ENCODE measurements at places on chromosomes 3 and 15.
A peak's percentile ranks its signal among the peaks of the same experiment; 100 is the strongest.

DNA sequence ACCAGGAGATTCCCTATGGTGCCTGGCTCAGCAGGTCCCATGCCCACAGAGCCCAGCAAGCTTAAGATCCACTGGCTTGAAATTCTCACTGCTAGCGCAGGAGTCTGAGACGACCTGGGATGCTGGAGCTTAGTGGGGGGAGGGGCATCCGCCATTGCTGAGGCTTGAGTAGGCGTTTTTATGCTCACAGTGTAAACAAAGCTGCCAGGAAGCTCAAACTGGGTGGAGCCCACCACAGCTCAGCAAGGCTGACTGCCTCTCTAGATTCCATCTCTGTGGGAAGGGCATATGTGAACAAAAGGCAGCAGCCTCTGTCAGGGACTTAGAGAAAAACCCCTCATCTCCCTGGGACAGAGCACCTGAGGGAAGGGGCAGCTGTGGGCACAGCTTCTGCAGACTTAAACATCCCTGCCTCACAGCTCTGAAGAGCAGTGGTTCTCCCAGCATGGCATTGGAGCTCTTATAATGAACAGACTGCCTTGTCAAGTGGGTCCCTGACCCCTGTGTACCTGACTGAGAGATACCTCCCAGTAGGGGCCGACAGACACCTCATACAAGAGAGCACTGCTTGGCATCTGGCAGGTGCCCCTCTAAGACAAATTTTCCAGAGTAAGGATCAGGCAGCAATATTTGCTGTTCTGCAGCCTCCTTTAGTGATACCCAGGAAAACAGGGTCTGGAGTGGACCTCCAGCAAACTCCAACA is 231.5 kb upstream of the SETMAR start:
- no peak overlapping the region for H3K4me3 ChIP-seq
- H3K4me1 ChIP-seq, result no peaks in the 10 kb centered on the region
- ATAC-seq, result no peak

DNA sequence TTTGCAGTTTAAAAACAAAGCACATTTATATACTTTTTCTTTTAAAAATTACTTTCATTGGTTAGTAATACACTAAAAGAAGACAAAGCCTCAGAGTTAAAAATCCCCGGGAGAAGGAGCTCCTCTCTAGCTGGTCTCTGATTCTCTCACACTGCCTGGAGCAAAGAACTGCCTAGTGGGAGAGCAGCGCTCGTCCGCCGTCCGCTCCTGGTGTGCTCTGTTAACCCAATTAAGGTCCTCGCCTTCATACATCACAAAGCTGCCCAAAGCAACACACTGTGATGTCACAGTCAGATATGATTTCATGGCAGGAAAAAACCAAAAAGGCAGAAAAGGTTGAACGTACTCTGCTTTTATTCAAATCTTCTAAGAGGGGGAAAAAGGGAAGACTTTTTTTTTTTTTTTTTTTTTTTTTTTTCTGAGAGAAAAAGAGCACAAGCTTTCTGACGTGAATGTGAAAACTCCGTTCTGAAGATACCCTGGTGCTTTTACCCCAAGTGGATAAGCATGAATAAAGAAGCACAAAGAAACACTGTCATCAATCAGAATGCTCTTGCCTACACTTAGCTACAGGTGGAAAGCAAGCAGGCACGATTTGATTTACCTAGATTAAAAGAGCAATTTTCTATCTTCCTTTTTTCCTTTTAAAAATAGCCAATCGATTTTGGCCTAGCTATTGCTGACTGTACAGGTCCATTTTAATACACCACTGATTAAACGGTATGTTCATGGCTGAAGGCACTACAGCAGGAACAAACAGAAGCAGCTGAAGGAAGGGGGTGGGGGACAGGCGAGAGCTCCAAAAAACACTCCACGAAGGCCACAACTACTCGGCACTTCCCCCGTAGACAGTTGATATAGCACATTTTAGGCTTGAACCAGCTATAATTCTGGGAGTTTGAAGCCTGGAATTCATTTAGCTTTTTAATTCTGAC is 115.2 kb downstream of the TIGIT start:
- no peaks in the 10 kb centered on the region for H3K36me3 ChIP-seq
- H3K27me3 ChIP-seq, result no peaks in the 10 kb centered on the region
- ATAC-seq, result no peak

DNA sequence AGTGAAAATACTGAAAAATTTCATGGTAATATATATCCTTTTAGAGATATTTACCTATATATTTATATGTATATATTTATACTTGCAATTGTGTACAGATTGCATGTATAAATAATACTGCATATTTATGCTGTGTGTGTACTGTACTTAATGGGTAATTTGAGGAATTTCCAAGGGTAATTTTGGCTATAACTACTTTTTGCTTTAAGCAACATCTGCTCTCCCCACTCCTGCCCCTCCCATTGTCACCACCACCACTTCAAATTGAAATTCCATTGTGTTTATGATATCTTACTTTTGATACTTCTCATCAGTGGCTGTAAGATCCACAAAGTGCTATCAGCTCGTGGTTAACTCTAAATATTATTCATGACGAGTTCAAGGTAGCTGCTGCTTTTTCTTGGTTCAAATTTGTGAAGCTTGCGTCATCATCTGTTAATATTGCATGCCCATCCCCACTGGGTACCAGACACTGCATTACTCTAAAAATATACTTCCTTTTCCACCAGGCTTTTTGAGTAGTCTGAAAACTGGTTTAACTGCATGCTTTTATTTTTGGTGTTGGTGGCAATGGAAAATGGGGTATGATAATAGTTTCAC is 91.7 kb upstream of the MITF start:
- peaks cover 5% of the 10 kb centered on the region for H3K27me3 ChIP-seq
- H3K4me3 ChIP-seq, result no peak overlapping the region
- ATAC-seq, result no peak
- no peaks in the 10 kb centered on the region for H3K4me1 ChIP-seq

DNA sequence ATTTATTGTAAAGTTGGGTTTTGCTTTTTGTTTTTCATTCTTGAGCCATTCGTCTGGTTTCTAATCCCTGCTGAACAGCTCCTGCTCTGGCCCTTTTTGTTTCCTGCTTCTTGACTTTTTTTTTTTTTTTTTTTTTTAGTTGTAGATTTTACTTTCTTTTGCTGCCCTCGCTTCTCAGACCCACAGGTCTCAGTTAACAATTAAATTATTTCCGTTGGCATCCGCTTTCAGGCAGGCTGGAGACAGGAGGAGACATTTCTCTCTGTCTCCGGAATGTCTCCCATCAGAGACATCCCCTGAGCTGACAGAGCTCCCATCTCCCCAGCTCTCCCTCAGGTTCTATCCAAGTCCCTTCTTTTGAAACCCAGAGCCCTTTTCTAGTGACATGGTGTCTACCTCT is 68.6 kb downstream of the SLC6A6 start:
- no peak for ATAC-seq
- peak overlapping the region; percentile 86 for H3K27ac ChIP-seq
- H3K27me3 ChIP-seq, result no peaks in the 10 kb centered on the region

DNA sequence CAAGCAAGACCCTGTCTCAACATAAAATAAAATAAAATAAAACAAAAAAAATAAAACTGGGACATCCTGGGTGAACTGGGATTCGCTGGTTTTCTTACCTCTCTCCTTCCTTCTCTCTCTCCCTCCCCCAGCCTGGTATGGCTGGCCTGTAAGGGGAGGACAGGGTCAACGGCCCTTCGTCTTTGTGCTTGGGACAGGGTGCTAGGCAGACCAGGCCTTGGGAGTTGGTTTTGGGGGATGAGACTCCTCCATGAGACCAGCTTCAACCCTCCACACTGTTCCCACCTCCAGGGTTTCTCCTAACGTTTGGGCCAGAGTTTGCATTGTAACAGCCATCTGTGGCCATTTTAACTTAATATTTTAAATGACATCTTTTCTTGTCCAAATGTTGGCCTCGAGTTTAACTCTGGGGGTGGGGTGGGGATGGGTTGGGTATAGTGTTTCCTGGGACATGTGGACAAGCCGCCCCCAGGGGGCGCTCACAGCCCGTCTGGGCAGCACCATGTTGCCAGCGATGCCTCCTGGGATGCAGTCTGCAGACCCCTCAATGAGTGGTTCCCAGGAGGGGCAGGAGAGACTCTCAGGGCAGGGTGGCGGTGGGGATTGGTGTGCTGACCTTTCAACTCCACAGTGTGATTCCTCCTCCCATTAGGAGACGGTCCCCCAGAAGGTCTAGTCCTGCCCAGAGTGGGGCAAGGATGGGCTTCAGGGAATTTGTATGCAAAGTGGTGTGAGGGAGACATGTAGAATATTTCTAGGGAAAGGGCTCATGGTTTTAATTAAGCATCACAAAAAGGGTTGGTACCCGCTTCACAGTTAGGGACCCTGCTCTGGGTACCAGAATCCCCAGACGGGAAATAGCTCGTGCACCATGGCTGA is 37.7 kb upstream of the LCTL start:
- no peak overlapping the region for H3K4me3 ChIP-seq
- H3K4me1 ChIP-seq, result peaks cover under 1% of the 10 kb centered on the region
- ATAC-seq, result peak; percentile 58
- peaks cover 6% of the 10 kb centered on the region for H3K27me3 ChIP-seq

DNA sequence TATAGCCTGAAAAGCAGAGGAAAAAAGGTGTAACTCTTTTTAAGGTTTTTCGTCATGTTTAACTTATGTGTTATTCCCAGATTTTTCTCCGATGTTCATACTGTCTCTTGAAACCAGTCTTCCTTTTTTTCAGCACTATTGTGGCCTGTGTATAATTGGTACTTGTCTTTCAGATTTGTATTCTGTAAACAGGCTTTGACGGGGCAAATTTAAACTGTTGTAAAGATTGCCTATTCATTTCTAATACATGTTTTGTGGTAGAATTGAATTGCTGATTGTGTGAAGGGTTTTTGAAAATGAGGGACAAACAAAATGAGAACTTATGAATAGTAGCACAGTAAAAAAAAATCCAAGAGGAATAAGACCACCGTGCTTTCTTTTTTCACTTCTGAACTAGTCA is 33.6 kb downstream of the AKAP13 start:
- peaks cover 14% of the 10 kb centered on the region for H3K36me3 ChIP-seq
- peaks cover 48% of the 10 kb centered on the region for H3K4me1 ChIP-seq
- no peaks in the 10 kb centered on the region for H3K27me3 ChIP-seq
- H3K27ac ChIP-seq, result peak overlapping the region; percentile 87
- peak overlapping the region; percentile 66 for H3K4me3 ChIP-seq

DNA sequence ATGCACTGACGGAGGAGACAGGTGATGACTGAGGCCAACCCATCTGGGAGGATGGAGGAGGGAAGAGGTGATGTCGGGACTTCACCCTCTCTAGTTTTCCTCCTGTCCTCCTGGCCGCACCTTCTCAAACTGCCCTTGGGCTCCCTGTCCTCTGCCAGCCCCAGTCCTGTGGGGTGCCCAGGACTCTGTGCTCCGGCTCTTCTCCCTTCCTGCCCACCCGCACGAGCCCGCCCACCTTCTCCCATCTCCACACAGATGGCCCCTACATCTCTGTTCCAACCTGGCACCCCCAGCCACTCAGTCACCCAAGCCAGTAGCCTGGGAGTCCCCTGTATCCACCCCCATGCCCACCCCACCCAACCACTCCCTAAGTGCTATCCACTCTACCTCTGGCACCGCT is 206.7 kb upstream of the LINGO1 start:
- H3K4me3 ChIP-seq, result no peak overlapping the region
- H3K27me3 ChIP-seq, result peaks cover 31% of the 10 kb centered on the region
- H3K27ac ChIP-seq, result no peak overlapping the region
- no peak for ATAC-seq
- no peaks in the 10 kb centered on the region for H3K4me1 ChIP-seq
- no peaks in the 10 kb centered on the region for H3K36me3 ChIP-seq

DNA sequence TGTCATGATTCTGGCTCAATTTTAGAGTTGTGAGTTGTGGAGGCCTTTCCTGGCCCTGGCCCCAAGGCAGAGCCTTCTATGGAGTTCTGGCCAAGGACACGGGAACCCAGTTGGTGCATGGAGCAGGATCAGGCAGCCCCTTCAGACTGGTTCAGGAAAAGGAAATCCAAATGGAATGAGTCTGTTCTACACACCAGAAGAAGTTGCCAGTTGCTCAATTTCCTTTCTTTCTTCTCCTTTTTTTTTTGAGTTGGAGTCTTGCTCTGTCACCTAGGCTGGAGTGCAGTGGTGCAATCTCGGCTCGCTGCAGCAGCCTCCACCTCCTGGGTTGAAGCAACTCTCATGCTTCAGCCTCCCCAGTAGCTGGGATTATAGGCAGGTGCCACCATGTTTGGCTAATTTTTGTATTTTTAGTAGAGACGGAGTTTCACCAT is 28.9 kb upstream of the BHLHE40 start:
- H3K4me1 ChIP-seq, result no peaks in the 10 kb centered on the region
- peak overlapping the region; percentile 34 for H3K4me3 ChIP-seq
- no peak for ATAC-seq
- H3K27me3 ChIP-seq, result no peaks in the 10 kb centered on the region
- H3K36me3 ChIP-seq, result no peaks in the 10 kb centered on the region
- no peak overlapping the region for H3K27ac ChIP-seq

- no peaks in the 10 kb centered on the region for H3K36me3 ChIP-seq
- peak; percentile 89 for ATAC-seq
- H3K4me1 ChIP-seq, result peaks cover 35% of the 10 kb centered on the region
Measured at GRCh38 chr15:64536244-64536836, 76.0 kb downstream of the ZNF609 start.

DNA sequence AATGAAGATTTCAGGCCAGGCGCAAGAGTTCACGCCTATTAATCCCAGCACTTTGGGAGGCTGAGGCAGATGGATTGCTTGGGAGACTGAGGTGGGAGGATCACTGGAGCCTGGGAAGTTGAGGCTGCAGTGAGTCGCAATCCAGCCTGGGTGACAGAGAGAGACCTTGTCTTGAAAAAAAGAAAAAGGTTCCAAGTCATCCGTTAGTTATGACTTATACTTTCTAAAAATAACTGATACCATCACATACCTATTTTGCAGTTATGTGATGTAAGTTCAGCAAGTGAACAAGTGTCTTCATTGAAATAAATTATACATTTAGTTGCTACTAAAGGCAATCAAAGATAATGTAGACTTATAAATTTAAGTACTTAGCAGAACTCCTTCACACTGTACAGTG is 22.1 kb downstream of the CLPX start:
- H3K4me1 ChIP-seq, result no peaks in the 10 kb centered on the region
- no peak for ATAC-seq
- no peaks in the 10 kb centered on the region for H3K27me3 ChIP-seq
- H3K27ac ChIP-seq, result no peak overlapping the region
- no peak overlapping the region for H3K4me3 ChIP-seq

DNA sequence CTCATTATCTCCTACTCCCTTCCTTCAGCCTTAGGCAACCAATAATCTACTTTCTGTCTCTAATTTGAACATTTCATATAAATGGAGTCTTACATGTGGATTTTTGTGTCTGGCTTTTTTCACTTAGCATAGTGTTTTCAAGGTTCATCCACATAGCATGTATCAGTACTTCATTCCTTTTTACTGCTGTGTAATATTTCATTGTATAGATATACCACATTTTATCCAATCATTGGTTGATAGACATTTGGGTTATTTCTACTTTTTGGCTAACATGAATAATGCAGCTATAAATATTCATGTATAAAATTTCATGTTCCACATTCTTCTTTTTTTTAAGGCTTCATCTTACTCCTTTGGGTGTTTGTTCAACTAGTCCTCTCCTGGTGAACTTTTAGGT is 20.2 kb downstream of the DBR1 start:
- no peaks in the 10 kb centered on the region for H3K4me1 ChIP-seq
- ATAC-seq, result no peak
- no peak overlapping the region for H3K27ac ChIP-seq
- no peaks in the 10 kb centered on the region for H3K27me3 ChIP-seq

All from activated T-helper 17 cell treated with anti-CD3 and anti-CD28 coated beads, Interleukin-2, amount 50 U/mL, for 72 hours (primary cell).